ENCODE measurements at places on chromosomes 3 and 15.

GRCh38 chr15:49148298-49148697, 7.1 kb downstream of the COPS2 start:
- DNase-seq: no peak

DNA sequence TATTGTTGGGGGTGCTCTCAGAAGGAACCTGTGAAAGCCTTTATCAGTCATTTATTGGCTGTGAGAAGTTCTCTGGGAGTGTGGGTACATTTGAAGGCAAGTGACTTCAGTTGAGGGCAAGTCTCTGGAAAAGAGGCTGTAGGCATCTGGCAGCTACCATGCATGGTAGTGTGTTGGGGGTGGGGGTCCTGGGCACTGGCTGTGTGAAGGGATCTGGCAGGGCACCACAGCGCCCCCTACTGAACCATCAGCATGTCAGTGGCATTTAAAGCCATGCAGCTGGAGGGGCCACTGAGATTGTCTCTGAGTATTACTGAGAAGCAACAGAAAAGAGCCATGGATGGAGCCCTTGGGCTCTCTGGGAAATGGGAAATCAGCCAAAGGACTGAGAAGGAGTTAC, 30.6 kb downstream of the CRTAP start:
- no peak for DNase-seq

DNA sequence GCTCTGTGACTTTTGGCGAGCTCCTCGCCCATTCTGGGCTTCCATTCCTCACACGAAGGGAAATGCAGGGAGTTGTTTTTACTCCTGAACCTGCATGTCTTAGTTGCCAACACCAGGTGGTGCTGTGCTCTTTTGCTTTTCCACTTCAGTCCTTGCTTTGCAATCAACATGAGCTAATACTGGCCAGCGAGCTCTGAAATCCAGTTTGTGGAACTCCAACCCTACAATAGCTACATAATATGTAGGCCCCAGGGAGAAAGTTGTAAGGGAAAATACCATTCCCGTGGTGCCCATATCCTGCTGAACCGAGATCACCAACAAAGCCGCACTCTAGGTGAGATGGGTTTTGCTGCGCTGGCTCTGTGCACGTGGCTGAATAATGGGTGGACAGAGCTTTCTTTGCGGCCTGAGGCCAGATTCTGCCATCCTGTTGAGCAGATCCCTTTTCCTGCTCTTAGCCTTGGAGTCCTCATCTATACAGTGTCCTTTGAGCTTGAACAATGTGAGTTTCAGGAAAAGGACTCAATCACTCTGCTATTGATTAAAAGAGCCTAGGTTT, 25.0 kb downstream of the LSM3 start:
- DNase-seq: peak; percentile 90

DNA sequence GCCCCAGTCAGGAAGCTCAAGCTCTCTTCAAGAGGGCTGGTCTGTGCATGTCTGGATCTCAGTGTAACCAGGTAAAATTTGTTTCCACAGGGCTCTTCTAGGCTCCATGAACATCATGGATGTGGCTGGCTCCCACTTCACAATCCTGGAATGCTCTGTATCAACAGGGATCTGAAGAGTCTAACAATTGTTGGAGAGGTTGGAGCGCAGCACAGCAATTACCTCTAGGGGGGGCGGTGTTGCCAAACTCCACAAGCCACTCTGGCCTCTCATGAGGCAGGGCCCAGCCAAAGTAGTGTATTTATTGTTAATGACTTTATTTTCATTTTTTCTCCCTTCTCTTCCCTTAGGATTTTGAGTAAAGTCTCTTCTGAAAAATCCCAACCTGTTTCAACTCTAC, 6.1 kb upstream of the EIF2B5 start:
- peak; percentile 41 for DNase-seq

GRCh38 chr3:133901083-133901482, 5.4 kb upstream of the RAB6B start:
- DNase-seq: no peak

- DNase-seq: no peak
Measured at GRCh38 chr3:162022911-162023310, 526.3 kb downstream of the OTOL1 start.

- no peak for DNase-seq
Measured at GRCh38 chr3:14378415-14378814, 24.0 kb upstream of the SLC6A6 start.

DNA sequence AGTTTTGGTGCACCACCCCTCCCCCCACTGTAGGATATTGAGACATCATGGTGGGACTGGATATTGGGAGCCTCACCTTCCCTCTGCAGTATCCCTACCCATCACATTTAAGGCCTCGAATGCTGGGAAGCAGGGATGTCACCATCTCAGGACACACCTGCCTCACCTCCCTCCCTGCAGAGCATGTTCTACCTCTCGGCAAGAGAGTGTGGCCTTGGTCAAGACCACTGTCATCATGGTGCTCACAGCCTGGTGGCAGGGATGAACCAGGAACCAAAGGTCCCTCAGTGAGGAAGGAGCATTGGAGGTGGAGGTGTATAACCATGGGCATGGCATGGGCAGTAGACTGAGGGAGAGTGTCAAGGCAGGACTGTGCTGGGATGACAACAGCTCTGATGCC, 104.8 kb downstream of the CORO2B start:
- DNase-seq: no peak

DNA sequence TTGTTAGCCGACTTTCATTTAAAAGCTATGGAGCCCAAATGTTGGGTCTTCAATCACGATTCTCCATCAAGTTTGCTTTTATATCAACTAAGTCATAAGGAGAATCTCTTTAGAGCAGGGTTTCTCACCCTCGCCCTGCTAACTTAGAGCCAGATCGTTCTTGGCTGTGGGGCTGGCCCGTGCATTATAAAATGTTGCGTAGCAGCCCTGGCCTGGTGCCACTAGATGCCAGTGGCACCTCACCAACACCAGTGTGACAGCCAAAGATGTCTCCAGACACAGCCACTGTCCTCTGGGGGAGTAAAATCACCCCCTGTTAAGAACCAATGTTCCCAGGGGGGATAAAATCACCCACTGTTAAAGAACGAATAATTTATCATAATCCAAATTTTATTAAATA, 226.1 kb downstream of the OCA2 start:
- DNase-seq: no peak

DNA sequence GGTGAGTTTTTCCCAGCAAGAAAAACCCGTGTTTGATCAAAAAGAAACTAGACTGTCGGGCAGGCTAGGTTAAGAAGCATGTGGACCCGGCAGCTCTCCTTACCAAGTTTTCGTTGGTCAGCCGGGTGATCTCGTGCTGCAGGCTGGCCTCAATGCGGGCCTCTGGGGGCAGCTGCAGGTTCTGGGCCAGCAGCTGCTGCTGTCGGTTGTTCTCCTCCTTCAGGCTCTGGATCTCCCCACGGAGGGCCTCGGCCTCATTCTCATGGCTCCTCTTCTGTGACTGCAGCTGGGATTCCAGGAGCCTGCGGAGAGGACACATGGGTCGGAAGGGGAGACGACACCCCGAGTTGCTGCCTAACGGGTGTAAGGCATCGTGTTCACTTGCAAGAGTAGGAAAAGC, 44.5 kb upstream of the MYO5C start:
- peak; percentile 73 for DNase-seq

- peak; percentile 62 for DNase-seq
Measured at GRCh38 chr3:15405448-15406050, 21.8 kb downstream of the METTL6 start.

DNA sequence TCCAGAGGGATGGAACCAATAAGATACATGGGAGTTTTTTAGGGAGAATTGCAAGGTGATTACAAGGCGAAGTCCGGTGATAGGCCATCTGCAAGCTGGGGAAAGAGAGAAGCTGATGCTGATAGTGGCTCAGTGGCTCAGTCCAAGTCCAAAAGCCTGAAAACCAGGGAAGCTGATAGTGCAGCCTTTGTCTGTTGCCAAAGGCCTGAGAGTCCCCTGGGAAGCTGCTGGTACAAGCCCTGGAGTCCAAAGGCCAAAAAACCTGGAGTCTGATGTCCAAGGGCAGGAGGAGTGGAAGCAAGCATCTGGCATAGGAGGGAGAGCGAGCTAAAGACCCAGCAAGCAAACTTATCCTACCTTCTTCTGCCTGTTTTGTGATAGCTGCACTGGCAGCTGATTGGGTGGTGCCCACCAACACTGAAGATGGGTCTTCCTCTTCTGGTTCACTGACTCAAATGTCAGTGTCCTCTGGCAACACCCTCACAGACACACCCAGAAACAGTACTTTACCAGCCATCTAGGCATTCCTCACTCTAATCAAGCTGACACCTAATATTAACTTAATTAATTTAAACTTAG, 16.7 kb downstream of the TFG start:
- no peak for DNase-seq

DNA sequence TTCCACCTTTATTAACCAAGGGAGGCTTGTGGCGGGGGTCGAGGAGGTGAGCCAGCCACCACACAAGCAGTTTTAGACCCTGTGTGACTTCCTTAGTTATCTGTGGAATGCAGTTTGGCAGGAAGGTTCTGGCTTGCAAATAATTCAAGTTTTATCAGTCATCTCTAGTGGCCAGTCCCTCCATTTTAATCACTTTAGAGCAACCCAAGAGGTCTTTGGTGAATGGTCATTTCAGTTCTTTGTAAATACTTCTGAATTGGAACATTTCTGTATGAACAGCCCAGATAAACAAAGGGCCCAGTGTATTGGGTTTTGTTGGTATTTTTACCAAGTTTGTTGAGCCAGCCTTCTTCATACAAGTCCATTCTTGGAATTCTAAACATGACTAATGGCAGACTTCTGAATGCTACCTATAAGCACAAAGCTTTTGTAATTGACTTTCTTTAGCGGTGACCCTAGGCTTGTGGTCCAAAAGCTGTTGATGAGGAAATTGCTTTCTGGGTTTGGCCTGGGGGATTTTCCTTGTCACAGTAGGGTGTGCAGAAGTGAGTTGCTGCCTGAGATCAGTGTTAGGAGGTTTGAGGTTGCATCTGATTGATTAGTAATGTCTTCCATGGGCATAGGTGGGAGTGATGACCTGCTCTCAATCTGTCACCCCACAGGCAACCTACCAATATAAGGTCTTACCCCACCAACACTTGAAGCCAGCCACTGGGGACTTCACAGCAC, 193.3 kb upstream of the TOPAZ1 start:
- no peak for DNase-seq

- no peak for DNase-seq
Measured at GRCh38 chr15:41161336-41161735, 45.3 kb upstream of the INO80 start.

- DNase-seq: peak; percentile 47
Measured at GRCh38 chr3:73389117-73389813, 235.5 kb downstream of the PDZRN3 start.

- DNase-seq: peak; percentile 22
Measured at GRCh38 chr3:21551019-21551418, 200.0 kb downstream of the ZNF385D start.

DNA sequence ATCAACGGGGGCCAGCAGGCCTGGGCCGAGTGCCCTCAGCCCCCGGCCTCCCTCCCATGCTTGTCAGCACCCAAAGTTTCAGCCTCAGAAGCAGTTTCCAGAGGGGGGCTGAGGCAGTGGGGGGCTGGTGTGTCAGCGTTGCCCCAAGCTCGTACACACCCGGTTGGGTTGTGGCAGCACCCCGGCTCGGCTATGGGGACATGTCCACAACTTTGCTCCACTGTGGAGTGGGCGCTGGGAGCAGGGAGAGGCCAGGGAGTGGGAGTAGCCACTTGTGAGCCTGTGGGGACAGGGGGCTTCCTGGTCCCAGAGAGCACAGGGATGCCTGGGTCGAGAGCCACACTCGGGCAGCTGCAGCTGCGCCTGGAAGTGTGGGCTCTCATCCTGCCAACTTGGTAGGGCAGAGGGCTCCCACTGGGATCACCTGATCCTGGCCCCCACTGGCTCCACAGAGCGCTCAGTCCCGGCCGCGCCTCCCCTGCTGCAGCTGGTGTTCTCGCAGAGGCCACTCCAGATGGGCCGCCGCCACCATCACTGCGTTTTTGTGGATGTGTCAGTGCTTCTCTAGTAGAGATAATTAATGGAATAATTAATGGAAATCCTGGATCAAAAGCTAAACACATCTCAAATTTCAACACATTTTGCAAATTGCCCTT, 75.1 kb downstream of the NR1D2 start:
- no peak for DNase-seq

GRCh38 chr3:78253860-78254259, 1214.0 kb downstream of the ROBO2 start:
- no peak for DNase-seq

DNA sequence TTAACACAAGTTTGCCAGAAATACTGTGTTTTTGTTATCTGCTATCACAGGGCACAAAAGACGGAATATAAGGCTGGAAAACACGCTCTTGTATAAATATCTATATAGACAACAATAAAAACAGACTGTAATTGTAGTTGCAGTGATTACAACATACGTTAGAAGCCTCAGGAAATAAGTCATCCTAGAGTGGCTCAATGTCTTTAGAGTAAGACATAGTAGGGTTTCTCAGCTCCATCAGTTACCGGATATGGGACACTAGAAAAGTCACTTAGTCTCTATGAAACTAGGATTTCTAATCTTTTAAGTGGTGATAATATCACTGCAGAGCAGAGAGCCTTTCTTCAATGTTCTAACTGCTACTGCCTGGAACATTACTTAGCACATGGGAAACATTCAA, 208.8 kb downstream of the STAG1 start:
- no peak for DNase-seq

GRCh38 chr15:55859681-55860080, 116.7 kb upstream of the PRTG start:
- DNase-seq: no peak

GRCh38 chr3:122907471-122907870, 112.6 kb downstream of the SLC49A4 start:
- no peak for DNase-seq

GRCh38 chr3:190326361-190326760, 4.1 kb upstream of the CLDN1 start:
- DNase-seq: no peak

- no peak for DNase-seq
Measured at GRCh38 chr3:179174316-179174715, 26.2 kb downstream of the PIK3CA start.

GRCh38 chr3:195013411-195014361, 257.3 kb downstream of the XXYLT1 start:
- no peak for DNase-seq

- DNase-seq: no peak
Measured at GRCh38 chr3:124483915-124484470, 246.3 kb upstream of the UMPS start.

DNA sequence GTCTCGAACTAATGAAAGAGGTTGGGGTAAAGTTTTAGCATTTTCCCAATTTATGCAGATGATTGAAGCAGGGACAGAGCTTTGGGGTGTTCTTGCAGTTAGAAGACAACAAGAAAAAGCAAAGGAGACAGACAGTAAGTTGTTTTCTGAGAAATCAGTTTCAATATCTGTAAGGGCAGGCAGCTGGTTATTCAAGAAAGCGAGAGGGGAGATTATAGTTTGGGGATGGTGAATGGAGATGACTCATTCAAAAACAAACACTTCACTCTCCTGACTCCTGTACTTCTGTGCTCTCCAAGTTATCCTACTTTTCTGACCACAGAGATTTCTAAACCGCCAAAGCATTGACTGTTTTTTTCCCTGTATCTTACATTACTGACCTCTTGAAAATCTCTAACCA, 352.0 kb downstream of the GAP43 start:
- no peak for DNase-seq

DNA sequence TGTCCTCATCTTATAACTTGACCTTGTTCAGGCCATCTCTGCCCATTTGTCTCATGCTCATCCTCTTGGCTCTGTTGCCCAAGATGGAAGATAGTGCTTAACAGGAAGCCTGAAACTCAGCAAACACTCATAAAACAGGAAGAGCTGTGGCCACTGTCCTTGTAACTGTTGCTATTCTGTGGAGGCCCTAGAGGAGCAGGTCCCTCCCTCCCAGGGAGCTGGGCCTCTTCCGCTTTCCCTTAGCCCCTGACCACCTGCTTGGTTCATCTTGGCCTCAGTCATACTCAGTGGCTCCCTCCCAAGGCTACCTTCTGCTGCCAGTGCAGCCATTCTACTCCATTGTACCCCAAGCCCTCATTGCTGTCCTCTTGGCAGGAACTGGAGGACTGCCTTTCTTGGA, 3.5 kb downstream of the MAPKAPK3 start:
- DNase-seq: peak; percentile 64

Data from muscle of leg (tissue), 16 donors.